ENCODE measurements at places on chromosomes 2 and 18. TPM values are rescaled to one million over a fixed set of nuclear protein-coding genes. Genes with fewer than 3 reads are reported as not detected.

Gene PSMG2
- 89.9 TPM for polyA plus RNA-seq

Gene RPRM
- polyA plus RNA-seq, result 5.0 TPM

Gene DSG2
- polyA plus RNA-seq, result 0.74 TPM

Gene PDE1A
- polyA plus RNA-seq, result 4.2 TPM

Gene HOXD1
- polyA plus RNA-seq, result 0.18 TPM

Gene SERPINB4
- polyA plus RNA-seq, result not detected

Gene DNAH6
- polyA plus RNA-seq, result 0.27 TPM

Gene GALR1
- polyA plus RNA-seq, result 0.27 TPM

Gene TLX2
- polyA plus RNA-seq, result 22.8 TPM

Gene MEP1B
- not detected for polyA plus RNA-seq

Gene CRYBA2
- 7.2 TPM for polyA plus RNA-seq

Gene IL36G
- polyA plus RNA-seq, result not detected

Gene VAMP5
- polyA plus RNA-seq, result 118 TPM

Gene ZAP70
- polyA plus RNA-seq, result 0.62 TPM

Gene GPR155
- polyA plus RNA-seq, result 3.9 TPM

Gene UCN
- polyA plus RNA-seq, result 11.3 TPM

Gene GALNT13
- 4.7 TPM for polyA plus RNA-seq

Gene B3GNT7
- polyA plus RNA-seq, result 3.1 TPM

Gene ALLC
- polyA plus RNA-seq, result 7.9 TPM

Gene RAPGEF4
- polyA plus RNA-seq, result 60.3 TPM

Gene LIPT1
- 14.7 TPM for polyA plus RNA-seq

Gene CAPN14
- polyA plus RNA-seq, result 0.10 TPM

Gene KCNE4
- 2.1 TPM for polyA plus RNA-seq

Gene CCDC148
- 0.37 TPM for polyA plus RNA-seq

Gene ANKRD29
- polyA plus RNA-seq, result 20.9 TPM

Gene SCG2
- 128 TPM for polyA plus RNA-seq

Gene ATP9B
- polyA plus RNA-seq, result 16.3 TPM

Gene TMEM200C
- 3.1 TPM for polyA plus RNA-seq

Gene TMEM17
- 1.1 TPM for polyA plus RNA-seq

Gene DYSF
- 6.5 TPM for polyA plus RNA-seq

Gene DSG1
- 0.03 TPM for polyA plus RNA-seq

Gene TSPYL6
- polyA plus RNA-seq, result not detected

Gene GAL3ST2
- not detected for polyA plus RNA-seq

Gene STARD6
- not detected for polyA plus RNA-seq

Gene AGAP1
- 7.0 TPM for polyA plus RNA-seq

Gene DNAJC5G
- 2.9 TPM for polyA plus RNA-seq

Gene PTCD3
- polyA plus RNA-seq, result 34.8 TPM

Gene CTAGE1
- polyA plus RNA-seq, result not detected

Gene CARF
- 9.3 TPM for polyA plus RNA-seq

Gene C2orf66
- 1.2 TPM for polyA plus RNA-seq

Gene LDLRAD4
- 3.9 TPM for polyA plus RNA-seq

Gene EML4
- polyA plus RNA-seq, result 35.9 TPM

Gene CRYGB
- polyA plus RNA-seq, result not detected

Gene FTCDNL1
- polyA plus RNA-seq, result 3.8 TPM

Gene RBKS
- 20.3 TPM for polyA plus RNA-seq

Gene GKN1
- polyA plus RNA-seq, result 2.9 TPM

Gene EGR4
- 0.20 TPM for polyA plus RNA-seq

Gene HJURP
- polyA plus RNA-seq, result 0.72 TPM
